Mesothelial cell of epicardium (in vitro differentiated cells): ENCODE measurements at places on chromosomes 1 and 21. TPM values are rescaled to one million over a fixed set of nuclear protein-coding genes. Genes with fewer than 3 reads are reported as not detected.

DNA sequence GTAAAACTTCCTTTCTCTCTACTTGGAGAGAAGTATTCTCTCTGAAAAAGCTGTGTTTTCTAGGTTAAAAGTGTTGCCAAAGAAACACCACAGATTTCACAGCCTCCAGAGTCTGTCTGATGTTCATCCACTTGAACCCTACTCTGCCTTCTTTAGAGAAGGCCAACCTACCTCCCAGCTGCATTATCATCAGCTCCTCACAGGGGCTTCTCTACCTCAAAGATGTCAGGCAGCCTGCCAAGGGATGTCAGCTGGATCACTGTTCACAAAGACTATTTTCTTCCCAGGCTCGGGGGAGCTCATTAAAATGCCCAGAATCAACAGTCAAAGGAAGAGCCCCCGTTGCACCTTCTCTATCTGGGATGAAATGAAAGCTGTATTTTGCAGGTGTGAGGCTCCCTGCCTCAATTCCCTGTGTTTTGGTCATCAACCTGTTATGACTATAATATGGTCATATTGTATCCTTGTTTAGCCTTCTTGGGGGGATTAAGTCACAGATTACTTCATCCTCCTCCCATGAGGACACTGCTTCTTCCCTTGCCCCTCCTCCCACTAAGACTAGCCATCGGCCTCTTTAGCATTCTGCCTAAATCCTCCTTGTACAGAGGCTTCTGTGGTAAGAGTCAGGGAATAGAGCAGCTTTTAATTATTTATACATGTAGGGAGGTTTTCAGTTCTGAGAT lies 25.7 kb downstream of the ANGPTL7 start:
- H3K36me3 ChIP-seq, result peaks cover 45% of the 10 kb centered on the region
- no peak for DNase-seq
- H3K27me3 ChIP-seq, result no peaks in the 10 kb centered on the region
- no peaks in the 10 kb centered on the region for H3K4me1 ChIP-seq
- H3K4me3 ChIP-seq, result no peak overlapping the region
- no peak overlapping the region for H3K27ac ChIP-seq

DNA sequence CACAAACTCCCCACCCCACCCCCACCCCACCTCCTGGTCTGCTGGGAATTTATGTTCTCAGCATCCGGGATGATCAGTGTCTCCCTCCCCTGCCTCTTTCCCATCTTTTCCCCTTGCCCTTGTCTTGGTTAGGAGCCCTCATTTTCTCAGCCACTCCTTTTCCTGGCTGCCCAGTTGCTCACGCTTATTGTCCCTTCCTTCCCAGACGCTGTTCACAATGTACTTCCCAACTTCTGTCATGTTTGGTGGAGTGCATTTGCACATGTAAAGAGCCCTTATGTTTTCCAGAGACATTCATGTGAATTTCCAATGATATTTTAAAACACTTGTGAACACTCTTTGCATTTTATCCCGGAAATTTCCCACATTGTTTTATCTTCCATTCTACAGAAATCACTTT lies 192.1 kb downstream of the RHOU start:
- no peak overlapping the region for H3K4me3 ChIP-seq
- peak overlapping the region; percentile 8 for H3K27ac ChIP-seq
- no peak for DNase-seq
- H3K4me1 ChIP-seq, result peaks cover 28% of the 10 kb centered on the region

DNA sequence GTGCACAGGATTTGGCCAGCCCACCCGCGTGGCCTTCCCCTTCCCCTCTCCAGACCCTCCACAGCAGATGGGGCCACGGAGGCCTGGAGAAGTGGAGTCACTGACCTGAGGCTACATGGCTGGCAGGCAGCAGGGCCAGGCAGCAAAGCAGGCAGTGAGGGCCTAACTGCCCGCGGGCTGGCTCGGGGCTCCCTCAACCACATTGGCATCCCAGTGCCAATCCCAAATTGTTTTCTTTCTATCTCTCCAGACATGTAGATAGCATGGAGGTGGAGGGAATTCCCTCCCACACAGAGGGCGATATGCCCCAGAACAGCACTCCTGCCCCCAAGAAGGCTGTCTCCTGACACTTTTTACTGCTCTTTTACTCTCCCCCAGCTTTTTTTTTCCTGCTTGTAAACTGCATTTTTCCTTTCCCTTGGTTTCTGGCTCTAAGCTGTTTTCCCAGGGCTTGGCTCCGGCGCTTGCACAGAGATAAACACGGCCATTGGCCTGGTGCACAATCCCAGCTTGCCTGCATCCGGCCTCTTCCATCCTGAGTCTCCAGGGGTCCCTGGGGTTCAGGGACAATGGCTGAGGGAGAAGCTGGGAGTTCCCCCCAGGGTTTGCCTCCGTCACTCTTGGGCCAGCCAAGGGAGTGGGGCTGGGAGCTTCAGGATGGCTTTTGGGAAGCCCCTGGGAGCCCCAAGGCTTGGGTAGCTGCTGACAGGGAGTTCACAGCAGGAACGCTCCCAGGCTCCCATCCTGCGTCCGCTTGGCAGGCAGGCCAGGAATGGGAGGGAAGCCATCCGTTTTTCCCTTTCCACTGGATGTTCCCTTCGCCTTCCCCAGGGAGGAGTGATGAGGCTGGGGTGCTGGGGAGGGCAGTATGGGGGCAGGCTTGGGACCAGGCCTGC lies 7.0 kb downstream of the EPHX1 start:
- peak overlapping the region; percentile 91 for H3K27ac ChIP-seq
- peaks cover 37% of the 10 kb centered on the region for H3K4me1 ChIP-seq
- no peak for DNase-seq
- H3K36me3 ChIP-seq, result peaks cover 2% of the 10 kb centered on the region
- H3K27me3 ChIP-seq, result no peaks in the 10 kb centered on the region
- H3K4me3 ChIP-seq, result no peak overlapping the region

DNA sequence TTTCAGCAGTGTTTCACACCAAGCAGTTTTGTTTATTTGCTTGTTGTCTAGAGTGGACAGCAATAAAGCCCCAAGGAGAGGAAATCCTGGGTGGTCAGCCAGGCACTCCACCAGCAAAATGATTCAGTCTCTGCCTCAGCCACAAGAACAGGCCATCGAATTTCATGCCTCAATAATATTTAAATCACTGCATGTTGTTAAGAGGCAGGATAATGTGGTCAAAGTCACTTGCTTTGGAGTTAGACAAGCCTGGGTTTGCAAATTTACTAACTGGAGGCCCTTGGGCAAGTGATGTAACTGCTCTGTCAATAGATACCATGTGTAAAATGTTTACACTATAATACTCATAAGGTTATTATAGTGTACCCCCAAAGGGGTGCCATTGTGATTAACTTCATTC lies 349.6 kb downstream of the LMO4 start:
- peaks cover 13% of the 10 kb centered on the region for H3K4me1 ChIP-seq
- H3K27ac ChIP-seq, result no peak overlapping the region
- DNase-seq, result no peak
- no peaks in the 10 kb centered on the region for H3K27me3 ChIP-seq
- H3K36me3 ChIP-seq, result no peaks in the 10 kb centered on the region

DNA sequence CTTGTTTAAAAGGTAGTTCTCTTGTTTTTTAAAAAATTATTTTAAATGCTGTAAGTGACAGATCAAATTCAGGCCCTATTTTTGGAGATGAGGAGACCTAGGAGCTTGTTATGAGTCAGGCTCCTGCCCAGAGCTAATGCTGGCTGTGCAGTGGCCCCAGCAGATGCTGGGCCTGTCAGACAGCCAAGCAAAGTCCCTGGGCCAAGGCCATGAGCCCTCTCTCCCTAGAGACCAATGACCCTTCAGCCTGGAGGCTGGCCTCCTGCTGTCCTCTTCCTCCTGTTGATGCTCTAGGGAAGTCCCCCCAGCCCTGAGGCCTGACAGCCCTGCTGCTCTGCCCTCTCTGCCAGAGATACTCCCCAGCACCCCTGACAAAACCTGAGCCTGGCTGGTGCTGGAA lies 128.1 kb upstream of the CTTNBP2NL start:
- DNase-seq, result no peak
- no peak overlapping the region for H3K4me3 ChIP-seq
- no peaks in the 10 kb centered on the region for H3K36me3 ChIP-seq
- peaks cover 39% of the 10 kb centered on the region for H3K27me3 ChIP-seq
- no peak overlapping the region for H3K27ac ChIP-seq

- H3K4me3 ChIP-seq, result no peak overlapping the region
- peaks cover 20% of the 10 kb centered on the region for H3K4me1 ChIP-seq
- H3K27ac ChIP-seq, result peak overlapping the region; percentile 79
- DNase-seq, result no peak
Observed at GRCh38 chr1:201877877-201878401, 10.8 kb upstream of the SHISA4 start.

GRCh38 chr21:45333583-45334121 lies 46.0 kb upstream of the POFUT2 start:
- DNase-seq, result no peak
- no peaks in the 10 kb centered on the region for H3K27me3 ChIP-seq
- no peaks in the 10 kb centered on the region for H3K36me3 ChIP-seq
- peaks cover 46% of the 10 kb centered on the region for H3K4me1 ChIP-seq

- no peak for DNase-seq
- peak overlapping the region; percentile 9 for H3K4me3 ChIP-seq
- peak overlapping the region; percentile 98 for H3K27ac ChIP-seq
- peaks cover 51% of the 10 kb centered on the region for H3K4me1 ChIP-seq
- no peaks in the 10 kb centered on the region for H3K27me3 ChIP-seq
- H3K36me3 ChIP-seq, result no peaks in the 10 kb centered on the region
Observed at GRCh38 chr1:229094476-229095311, 176.2 kb upstream of the RAB4A start.

- no peak within 1 kb of the TSS for H3K27ac ChIP-seq
Observed at GRCh38 chr1:152806576-152806975, at the start of gene LCE1C. Gene LCE1C (minus strand): TSS chr1:152806651. CDS start chr1:152805478, 1,173 bp downstream.

DNA sequence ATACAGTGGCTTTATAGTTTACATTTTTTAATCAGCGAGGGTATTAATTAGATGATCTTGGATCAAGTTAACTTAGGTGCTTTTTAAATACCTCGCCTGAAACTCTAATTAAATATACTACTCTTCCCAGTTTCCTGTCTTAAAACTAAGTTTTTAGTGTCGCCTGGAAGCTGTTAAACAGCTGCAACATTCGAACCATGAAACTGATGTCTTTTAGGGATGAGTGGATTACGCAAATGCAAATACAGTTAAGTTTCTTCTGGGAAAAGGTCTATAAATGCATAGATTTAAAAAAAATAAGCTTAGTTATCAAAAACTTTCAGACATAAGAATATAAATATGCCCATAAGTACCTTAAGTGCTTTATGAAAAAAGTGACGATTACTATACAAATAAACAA lies 228.3 kb downstream of the PTPRC start:
- no peak overlapping the region for H3K4me3 ChIP-seq
- no peaks in the 10 kb centered on the region for H3K27me3 ChIP-seq
- H3K36me3 ChIP-seq, result peaks cover 15% of the 10 kb centered on the region
- no peak overlapping the region for H3K27ac ChIP-seq
- H3K4me1 ChIP-seq, result peaks cover 10% of the 10 kb centered on the region

DNA sequence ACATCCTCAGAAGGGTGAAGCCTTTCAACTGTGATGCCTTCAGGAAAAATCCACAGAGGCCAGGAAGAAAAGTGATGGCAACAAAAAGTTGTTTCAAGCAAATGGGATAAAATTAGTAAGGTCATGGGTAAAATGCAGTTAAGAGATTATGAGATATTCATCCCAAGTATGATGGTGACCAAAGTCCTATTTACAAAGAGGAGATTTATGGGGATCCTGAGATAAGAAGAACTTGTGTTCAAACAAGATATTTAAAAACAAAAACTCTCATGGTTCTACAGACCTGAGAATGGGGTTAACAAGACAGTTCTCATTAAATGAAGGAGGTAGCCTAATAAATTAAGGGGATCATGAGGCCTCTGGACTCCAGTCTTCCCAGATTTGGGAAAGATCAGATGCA lies 184.4 kb downstream of the FCRL5 start:
- peaks cover 8% of the 10 kb centered on the region for H3K4me1 ChIP-seq
- no peak overlapping the region for H3K4me3 ChIP-seq
- no peaks in the 10 kb centered on the region for H3K27me3 ChIP-seq
- no peaks in the 10 kb centered on the region for H3K36me3 ChIP-seq
- H3K27ac ChIP-seq, result no peak overlapping the region
- no peak for DNase-seq

DNA sequence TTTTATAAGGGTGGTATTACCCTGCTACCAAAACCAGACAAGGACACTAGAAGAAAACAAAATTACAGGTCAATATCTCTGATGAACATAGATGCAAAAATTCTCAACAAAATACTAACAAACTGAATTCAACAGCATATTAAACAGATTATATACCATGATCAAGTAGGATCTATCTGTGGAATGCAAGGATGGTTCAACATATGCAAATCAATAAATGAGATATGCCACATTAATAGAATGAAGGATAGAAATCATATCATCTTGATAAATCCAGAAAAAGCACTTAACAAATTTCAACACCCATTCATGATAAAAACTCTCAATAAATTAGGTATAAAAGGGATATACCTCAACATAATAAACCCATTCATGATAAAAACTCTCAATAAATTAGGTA lies 24.3 kb upstream of the MYBPHL start:
- no peak overlapping the region for H3K27ac ChIP-seq
- H3K4me1 ChIP-seq, result no peaks in the 10 kb centered on the region
- no peak overlapping the region for H3K4me3 ChIP-seq
- no peak for DNase-seq
- no peaks in the 10 kb centered on the region for H3K27me3 ChIP-seq
- H3K36me3 ChIP-seq, result peaks cover 55% of the 10 kb centered on the region

- H3K27ac ChIP-seq, result peak overlapping the region; percentile 73
- H3K36me3 ChIP-seq, result peaks cover 12% of the 10 kb centered on the region
- no peaks in the 10 kb centered on the region for H3K27me3 ChIP-seq
- DNase-seq, result no peak
- H3K4me3 ChIP-seq, result no peak overlapping the region
Observed at GRCh38 chr1:81681601-81682266, 119.0 kb upstream of the ADGRL2 start.

GRCh38 chr1:19438516-19439195 lies 46.7 kb downstream of the CAPZB start:
- H3K4me3 ChIP-seq, result no peak overlapping the region

GRCh38 chr1:230891413-230891812 lies 23.1 kb upstream of the C1orf198 start:
- no peak for DNase-seq
- H3K4me3 ChIP-seq, result no peak overlapping the region
- no peaks in the 10 kb centered on the region for H3K27me3 ChIP-seq
- H3K4me1 ChIP-seq, result peaks cover 22% of the 10 kb centered on the region
- no peaks in the 10 kb centered on the region for H3K36me3 ChIP-seq

DNA sequence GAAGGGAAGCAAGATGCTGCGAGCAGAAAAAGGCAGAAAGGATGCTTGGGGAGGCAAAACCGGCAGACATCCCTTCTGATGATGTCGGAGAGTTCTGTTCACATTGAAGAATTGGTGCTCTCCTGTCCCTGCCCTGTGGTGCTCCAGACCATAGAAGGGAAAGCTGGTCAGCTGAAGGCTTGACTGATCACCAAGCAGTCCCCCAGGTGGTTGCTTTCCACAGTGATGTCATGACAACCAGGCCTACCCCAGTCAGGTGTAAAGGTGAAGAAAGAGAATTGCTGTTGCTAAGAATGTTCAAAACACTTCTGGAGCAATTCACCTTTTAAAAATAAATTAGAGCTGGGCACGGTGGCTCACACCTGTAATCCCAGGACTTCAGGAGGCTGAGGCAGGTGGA lies 59.5 kb downstream of the OPTC start:
- H3K36me3 ChIP-seq, result no peaks in the 10 kb centered on the region
- peak overlapping the region; percentile 71 for H3K27ac ChIP-seq
- H3K27me3 ChIP-seq, result no peaks in the 10 kb centered on the region
- H3K4me3 ChIP-seq, result no peak overlapping the region
- H3K4me1 ChIP-seq, result peaks cover 65% of the 10 kb centered on the region
- DNase-seq, result no peak

- DNase-seq, result no peak
- no peaks in the 10 kb centered on the region for H3K36me3 ChIP-seq
- H3K4me3 ChIP-seq, result no peak overlapping the region
- H3K27me3 ChIP-seq, result no peaks in the 10 kb centered on the region
- no peaks in the 10 kb centered on the region for H3K4me1 ChIP-seq
Observed at GRCh38 chr1:72662918-72663317, 380.6 kb upstream of the NEGR1 start.

The KAZN gene
- 36.3 to 38.8 TPM (median 38.4 TPM) in 3 replicates for total RNA-seq

The C1QC gene
- not detected in 3 replicates for total RNA-seq

The TBX19 gene
- 2.4 to 2.9 TPM (median 2.6 TPM) in 3 replicates for total RNA-seq

The PEAR1 gene
- total RNA-seq, result 13.8 to 16.1 TPM (median 15.7 TPM) in 3 replicates

The GPR161 gene
- total RNA-seq, result 34.6 to 36.4 TPM (median 35.1 TPM) in 3 replicates

The IBA57 gene
- total RNA-seq, result 10.8 to 14.2 TPM (median 11.8 TPM) in 3 replicates
